ENCODE measurements at places on chromosomes 2 and 18.

GRCh38 chr2:122357998-122358397 lies 602.5 kb downstream of the TSN start:
- DNase-seq, result no peak

DNA sequence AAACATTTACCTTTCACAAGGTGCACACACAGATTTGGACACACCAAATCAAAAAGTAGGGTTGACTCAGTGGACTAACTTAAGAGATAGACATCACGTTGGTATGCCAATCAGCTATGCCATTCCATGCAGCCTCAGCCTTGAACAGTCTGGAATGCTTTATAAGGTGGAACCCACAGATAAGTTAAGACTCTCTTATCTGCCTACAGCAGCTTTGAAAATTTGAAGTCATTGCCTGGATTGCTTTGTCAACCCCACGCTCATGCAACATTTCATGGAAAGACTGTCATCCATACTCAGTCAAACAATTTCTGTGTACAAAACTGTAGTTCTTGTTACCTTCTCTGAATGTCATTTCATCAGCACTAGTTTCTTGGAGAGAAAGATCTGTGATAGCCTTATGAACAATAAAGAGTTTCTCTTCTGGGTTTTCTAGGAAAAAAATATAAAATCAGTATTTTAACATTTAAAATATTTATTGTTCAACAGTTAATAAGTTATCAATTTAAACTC lies 1.2 kb downstream of the ERMN start:
- no peak for DNase-seq

GRCh38 chr18:34956663-34957062 lies 84.5 kb upstream of the MAPRE2 start:
- DNase-seq, result no peak

GRCh38 chr2:233223059-233223894 lies 28.2 kb upstream of the ATG16L1 start:
- DNase-seq, result no peak

GRCh38 chr2:232795920-232796319 lies 19.6 kb upstream of the KCNJ13 start:
- no peak for DNase-seq

DNA sequence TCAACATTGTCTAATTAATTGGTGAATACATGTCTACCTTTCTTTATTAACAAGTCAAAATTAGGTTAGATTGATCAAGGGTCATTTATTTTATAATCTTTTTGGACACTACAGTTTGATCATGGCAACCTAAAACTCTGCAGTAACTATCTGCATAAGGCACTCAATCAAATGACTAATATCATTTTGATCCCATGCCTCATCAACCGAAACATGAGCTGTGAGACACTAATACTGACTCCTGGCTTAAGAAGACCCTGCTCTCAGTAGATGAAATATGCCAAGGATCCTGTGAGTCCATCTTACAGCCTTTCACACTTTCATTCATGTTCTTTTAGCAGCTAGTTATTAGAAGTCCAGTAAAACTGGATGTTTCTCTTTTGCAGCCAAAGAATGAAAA lies 169.4 kb upstream of the CAVIN2 start:
- DNase-seq, result no peak

GRCh38 chr2:231383416-231384108 lies 11.9 kb upstream of the B3GNT7 start:
- DNase-seq, result no peak

DNA sequence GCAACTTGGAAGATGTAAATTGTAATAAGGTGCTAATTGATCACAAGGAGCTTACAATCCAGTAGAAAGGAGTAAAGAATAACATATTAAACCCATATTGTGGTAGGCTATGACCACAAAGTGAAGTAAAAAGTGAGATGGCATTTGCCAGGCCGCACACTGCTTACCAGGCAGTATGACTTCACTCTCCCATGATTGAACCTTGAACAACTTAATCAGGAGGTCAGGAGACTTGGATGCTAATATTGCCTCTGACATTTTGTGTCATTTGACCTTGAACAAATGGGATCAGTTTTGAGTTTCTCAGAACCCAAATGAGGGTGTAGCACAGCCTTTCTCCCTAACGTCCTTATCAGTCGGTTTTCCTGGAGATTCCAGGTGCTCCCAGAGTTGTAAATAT lies 44.0 kb downstream of the SLC9A2 start:
- no peak for DNase-seq

GRCh38 chr2:177328056-177328455 lies 63.5 kb upstream of the NFE2L2 start:
- DNase-seq, result no peak

GRCh38 chr2:40352703-40353099 lies 99.2 kb downstream of the SLC8A1 start:
- no peak for DNase-seq

- no peak for DNase-seq
These were observed at the start of gene ADCY3 for GRCh38 chr2:24920098-24920808. ADCY3 (minus strand) TSS chr2:24920237; CDS start chr2:24918987, 1,250 bp downstream.

DNA sequence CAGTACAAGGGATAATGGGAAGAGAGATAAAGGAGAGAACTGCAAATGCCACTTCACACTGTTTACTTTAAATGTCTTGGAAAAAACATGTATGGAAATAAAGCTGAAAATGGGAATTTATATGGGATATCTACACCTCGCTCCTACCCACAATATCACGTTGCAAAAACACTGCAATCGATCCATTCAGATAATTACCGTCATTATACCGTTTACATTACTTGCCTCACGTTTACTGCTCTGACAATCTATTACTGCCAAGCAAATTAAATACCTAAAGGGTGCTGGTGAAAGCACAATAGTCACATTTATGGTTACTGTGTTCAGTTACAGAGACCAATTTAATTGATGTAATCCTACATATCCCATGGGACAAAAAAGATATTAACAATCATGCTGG lies 214.7 kb upstream of the LYPD1 start:
- peak; percentile 87 for DNase-seq

GRCh38 chr2:27262379-27263286 lies at the start of gene SLC30A3:
SLC30A3 (minus strand) TSS chr2:27263047; CDS start chr2:27262906, 141 bp downstream.
- DNase-seq, result peak; percentile 49

- DNase-seq, result no peak
These were observed 30.4 kb upstream of the MGAT4A start for GRCh38 chr2:98761267-98761781.

GRCh38 chr18:46334868-46335281 lies 230.7 kb downstream of the HAUS1 start:
- no peak for DNase-seq

DNA sequence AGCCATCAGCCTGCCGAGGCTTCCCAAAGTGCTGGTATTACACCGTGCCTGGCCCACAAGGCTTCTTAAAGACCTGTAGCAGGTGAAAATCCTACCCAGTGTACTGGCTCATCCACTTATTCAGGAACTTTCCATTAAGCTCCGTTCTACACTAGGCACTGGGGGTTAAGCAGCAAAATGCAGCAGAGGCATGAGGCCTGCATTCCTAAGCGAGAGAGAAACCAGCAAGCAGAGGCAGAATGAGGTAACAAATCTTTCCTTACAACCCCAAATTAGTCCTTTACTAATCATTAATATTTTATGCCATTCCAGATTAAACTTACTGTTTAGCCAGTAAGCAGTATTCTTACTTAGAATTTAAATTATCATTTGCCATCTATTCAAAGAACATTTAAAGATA lies 32.8 kb downstream of the UXS1 start:
- DNase-seq, result no peak

DNA sequence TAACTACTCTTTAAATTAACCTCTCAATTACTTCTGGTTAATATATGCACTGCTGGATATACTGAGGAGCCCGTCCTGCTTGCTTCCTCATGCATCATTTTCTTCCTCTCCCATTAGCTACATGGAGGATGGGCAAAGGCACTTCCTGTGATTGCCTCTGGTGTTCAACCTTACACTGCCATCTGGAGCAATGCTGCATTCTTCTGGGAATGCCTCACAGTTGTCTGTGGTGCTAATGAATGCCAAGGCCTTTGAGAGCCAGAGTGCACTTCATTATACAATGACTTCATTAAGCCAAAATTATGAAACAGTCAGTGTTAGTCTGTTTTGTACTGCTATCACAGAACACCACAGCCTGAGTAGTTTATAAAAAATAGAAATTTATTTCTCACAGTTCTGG lies 134.8 kb upstream of the DOCK10 start:
- no peak for DNase-seq

GRCh38 chr2:96703021-96703751 lies 36.7 kb downstream of the LMAN2L start:
- DNase-seq, result no peak

- no peak for DNase-seq
These were observed 354.1 kb upstream of the ATP5MC3 start for GRCh38 chr2:175535631-175536030.

GRCh38 chr2:230043461-230043860 lies 25.3 kb downstream of the SLC16A14 start:
- no peak for DNase-seq

DNA sequence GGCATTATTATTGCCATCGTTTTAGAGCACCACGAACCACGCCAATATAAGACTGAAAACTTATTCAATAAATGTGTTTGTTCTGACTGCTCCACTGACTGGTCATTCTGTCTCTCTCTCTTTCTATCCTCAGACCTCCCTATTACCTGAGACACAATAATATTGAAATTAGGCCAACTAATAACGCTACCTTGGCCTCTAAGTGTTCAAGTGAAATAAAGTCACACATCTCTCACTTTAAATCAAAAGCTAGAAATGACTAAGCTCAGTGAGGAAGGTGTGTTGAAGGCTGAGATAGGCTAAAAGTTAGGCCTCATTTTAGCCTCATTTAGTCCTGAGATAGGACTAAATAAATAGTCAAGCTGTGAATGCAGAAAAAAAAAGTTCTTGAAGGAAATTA lies 38.8 kb downstream of the G6PC2 start:
- no peak for DNase-seq

DNA sequence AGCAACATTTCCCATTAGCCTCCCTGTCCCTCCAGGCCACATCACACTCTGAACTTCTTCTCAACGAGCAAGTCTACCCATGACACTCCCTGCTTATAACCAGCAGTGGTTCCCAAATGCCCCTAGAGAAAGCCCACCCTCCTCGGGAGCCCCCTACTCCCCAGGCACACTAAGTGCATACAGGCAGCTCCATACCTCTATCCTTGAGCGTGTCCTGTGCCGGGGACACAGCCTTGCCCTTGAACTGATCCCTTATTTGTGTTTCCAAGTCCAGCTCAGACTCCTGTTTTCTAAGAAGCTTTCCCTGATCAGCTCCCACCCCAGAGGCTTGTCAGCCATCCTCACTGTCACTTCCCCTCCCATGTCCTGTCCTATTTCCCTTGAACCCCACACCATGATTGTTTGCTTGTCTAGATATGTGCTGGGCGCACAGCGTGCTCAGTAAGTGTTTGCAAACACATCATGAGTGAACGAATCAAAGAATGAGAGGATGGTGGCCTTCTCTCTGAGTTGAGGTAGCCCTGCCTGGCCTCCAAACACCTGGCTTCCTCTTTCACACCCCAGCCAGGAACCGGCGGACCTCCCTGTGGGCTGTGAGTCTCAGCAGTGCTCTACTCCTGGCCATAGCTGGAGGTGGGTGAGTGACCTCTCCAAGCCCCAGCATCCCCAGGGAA lies 2.1 kb downstream of the TEX51 start:
- DNase-seq, result no peak

GRCh38 chr18:61820882-61821281 lies 71.9 kb downstream of the RNF152 start:
- DNase-seq, result no peak

DNA sequence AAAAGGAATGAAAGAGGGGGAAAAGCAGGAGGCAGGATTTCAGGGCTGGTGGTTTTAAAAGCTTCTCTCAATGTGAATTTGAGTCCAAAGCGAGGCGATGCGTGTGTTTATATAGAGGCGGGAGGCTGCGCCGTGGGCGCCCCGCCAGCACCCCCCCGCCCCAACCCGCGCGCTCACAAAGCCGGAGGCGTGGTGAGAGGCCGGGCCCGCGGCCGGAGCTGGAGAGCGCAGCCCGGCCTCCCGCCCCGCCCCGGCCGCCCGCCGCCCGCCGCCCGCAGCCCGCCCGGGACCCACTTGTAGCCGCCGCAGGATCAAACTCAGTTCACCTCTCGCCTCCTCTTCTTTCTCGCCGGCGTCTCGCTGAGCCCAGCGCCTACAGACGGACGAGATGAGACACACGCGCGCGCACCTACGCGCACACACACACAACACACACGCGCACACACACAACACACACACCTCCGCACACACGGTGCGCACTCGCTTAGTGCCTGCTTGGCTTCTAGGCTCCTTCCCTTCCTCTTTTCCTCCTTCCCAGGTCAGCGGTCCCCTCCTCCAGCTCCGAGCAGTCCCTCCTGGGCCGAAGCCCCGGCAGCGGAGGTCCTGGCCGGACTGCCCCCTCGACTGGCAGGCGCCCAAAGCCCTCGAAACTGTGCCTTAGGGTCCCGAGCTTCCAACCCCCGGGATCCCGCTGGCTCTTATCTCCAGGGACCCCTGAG lies 1.3 kb upstream of the CYP26B1 start:
- DNase-seq, result no peak

DNA sequence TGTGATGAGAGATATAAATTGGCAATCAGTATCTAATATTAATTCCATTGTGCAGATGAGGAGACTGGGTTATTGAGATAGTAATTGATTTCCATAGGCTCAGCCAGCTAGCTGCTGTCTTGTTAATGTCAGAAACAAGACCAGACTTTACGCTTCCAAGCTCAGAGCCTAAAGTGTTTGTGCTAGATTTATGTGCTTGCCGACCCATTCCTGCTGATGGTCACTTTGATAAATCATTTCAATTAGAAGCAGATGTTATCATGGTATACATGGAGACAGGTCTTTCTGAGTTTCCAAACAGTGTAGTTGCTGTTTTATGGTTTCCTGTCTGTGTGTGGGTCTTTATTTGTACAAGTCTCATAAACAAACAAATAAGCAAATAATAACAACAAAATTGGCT lies 92.8 kb downstream of the AQP4 start:
- DNase-seq, result no peak

- no peak for DNase-seq
These were observed 31.8 kb upstream of the BCL11A start for GRCh38 chr2:60585276-60585675.

DNA sequence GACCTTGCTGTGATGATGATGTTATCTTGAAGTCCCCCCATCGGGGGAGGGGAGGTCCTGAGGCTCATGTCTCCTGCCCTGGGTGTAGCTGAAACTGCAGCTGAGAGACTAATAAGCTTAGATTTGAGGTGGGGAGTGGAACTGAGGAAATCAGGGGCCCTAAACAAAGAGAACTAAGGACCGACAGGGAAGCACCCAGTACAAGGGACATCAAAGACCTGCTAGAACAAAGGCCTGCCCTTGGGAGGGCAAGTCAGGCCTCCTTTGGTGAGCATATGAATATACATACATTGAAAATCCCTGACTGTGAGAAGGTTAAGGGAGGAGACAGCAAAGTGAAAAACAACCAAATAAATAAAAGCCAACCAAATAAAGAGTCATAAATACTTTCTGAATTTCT lies 1132.5 kb upstream of the CELF4 start:
- no peak for DNase-seq

GRCh38 chr2:220682616-220683015 lies 889.5 kb downstream of the EPHA4 start:
- no peak for DNase-seq

DNA sequence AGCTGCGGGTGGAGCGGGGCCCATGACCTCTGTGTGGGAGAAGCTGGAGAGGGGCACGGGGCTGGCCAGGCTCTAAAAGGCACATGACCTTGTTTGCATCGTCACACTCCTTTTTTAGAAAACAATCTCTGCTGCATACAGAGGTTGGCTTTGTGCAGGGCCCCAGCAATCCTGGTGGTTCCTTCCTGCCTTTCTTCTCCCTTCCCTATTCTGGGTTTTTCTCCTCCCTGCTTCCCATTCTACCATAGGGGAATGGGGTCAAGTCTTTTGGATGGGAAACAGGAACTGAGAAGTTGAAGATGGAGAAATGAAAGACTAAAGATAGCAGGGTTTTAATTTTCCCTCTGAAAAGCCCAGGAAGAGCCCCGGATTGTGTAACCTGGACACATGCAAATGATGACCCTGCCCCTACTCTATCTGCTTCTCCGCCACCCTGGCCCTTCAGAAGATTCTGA lies 53.9 kb downstream of the ASAP2 start:
- no peak for DNase-seq
